ENCODE measurements at places on chromosomes 12 and 14.
A peak's percentile ranks its signal among the peaks of the same experiment; 100 is the strongest.

DNA sequence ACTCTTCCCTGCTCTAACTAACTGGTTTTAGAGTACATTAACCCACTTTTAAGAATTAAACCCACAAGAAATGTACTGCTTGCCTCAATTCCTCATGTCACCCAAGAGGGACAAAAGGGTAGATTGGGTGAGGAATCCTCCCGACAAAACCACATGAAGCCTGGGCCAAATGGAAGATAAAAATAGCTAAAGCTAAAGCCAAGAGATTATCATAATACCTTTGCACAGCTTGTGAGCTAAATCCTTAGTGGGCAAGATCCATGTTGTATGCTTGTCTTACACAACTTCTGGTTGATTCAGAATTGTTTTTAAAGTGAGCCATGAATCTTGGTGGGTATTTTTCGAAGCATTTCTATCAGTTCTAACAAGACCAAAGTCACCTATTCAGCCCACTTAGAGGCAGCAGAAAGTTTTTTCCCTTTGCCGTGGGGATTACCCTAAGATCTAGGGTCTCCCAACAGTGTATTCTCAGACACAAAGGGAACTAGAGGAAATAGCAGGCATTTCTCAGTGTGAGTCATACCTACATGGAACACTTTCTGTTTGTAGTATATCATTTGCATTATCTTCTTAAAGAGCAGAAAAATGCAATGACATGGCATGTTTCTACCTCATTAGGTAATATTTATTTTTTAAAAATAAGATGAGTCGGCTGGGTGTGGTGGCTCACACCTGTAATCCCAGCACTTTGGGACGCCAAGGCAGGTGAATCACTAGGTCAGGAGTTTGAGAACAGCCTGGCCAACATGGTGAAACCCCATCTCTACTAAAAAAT is 616.6 kb downstream of the KCNH5 start:
- DNase-seq: no peak

DNA sequence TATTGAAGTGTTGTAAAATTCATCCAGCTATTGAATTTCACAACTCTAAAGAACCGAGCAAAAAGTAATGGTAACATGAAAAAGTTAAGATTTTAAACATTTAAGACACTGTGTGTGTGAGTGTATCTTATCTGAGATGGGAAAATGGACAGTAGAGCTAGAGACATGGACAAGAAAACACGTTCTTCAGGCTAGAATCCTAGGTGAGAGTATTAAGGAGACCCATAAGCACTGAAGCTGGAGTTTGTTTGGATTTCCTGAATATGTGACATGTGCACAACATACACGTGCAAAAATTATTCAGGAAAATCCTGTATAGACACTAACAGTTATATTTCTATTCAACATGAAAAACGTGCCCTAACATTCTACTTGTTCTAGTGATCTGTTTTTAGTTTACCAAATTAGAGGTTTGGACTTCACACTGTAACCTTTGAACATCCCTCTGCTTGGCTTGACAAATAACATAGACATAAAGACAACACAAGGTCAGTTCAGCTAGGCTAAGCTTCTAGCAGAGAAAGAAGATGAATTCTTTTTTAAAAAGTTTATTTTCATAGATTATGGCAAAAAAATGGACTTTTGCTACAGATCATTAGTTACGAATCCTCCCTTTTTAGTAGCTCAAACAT is 31.3 kb downstream of the LMNTD1 start:
- no peak for DNase-seq

GRCh38 chr14:93303659-93304058 is 29.2 kb downstream of the BTBD7 start:
- DNase-seq: no peak

- no peak for DNase-seq
Observed at GRCh38 chr14:73736842-73737241, 22.7 kb upstream of the PNMA1 start.

GRCh38 chr12:32155961-32156529 is 49.4 kb downstream of the BICD1 start:
- no peak for DNase-seq

DNA sequence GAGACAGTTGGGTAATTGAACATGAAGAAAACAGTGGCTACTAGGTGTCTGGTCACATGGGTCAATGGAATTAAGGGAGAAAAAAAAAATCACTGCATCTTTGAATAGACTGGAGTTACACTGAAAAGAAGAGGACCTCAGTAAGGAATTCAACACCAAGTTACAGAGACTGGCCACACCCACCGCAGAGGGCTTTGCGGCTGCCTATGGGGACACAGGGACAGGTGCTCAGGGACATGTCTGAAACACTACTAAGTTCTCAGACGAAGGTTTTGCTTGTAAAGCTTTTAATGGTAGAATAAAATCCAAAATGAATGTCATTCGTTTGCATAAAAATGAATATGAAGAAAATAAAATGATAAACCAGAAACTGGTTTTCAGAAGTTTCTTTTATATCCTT is 93.8 kb downstream of the STXBP6 start:
- no peak for DNase-seq

DNA sequence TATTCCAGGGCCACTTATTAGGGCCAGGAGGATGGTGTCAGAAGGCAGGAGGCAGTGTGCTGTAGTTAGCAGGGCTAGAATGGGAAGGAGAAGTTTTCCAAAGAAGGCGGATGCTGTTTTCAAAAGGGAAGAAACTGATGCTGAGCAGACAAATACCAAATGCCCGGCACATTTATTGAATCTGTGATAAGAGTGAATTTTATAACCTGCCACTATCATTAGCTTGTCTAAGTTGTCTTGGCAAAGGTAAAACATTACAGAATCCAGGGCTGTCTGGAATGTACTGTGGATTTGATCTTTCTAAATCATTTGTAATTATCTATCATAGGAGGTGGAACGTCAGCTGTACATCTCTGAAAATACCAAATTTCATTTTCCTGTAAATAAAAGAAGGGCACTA is 40.8 kb downstream of the NDUFA12 start:
- no peak for DNase-seq

DNA sequence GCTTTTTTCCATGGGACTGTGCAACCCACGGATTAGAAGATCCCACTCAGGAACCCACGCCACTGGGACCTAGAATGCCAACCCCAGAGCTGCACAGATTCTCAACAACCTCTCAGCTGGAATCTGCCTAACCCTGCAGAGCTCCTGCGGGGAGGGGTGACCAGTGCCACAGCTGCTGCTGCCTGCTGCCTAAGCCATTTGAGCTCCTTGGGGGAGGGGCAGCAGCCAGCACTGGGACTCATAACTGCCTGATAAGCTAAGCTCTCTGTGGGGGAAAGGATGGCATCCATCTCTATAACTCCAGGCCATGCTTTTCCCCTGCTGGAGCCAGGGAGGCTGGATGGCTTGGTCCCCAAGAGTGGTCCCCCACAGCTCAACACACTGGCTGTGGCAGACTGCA is 182.8 kb downstream of the SLC5A8 start:
- DNase-seq: no peak

DNA sequence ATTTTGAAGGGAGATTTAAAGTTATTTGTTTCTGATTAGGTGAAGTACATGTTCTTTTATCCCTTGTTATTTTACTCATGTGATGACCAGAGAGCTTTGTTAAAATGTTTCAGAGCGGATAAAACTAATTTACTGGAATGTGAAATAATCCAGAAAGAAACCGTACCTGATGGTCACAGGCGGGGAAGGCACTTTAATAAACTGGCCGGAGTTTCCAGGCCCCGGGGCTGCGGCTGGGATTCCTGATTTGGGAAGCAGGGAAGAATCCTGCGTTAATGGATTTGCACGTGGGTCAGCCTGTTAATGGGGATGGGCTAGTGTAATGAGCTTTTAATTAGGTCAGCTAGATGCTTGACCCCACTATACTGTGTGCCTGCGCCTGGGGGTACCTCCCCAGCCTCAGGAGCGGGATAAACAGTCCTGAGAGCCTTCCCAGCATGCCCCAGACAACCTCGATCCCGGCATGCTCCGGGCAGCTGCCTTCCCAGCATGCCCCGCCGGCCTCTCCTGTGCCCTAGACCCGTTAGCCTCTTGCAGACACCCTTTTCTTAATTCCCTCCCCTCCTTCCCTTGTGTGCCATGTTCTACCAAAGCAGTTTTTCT is 208.6 kb upstream of the CDKN3 start:
- DNase-seq: no peak

- no peak for DNase-seq
Observed at GRCh38 chr14:76812093-76812421, 625 bp downstream of the ANGEL1 start.

GRCh38 chr14:59830338-59830734 is 40.2 kb downstream of the RTN1 start:
- DNase-seq: no peak

GRCh38 chr12:46775796-46776195 is 50.0 kb downstream of the SLC38A4 start:
- no peak for DNase-seq

DNA sequence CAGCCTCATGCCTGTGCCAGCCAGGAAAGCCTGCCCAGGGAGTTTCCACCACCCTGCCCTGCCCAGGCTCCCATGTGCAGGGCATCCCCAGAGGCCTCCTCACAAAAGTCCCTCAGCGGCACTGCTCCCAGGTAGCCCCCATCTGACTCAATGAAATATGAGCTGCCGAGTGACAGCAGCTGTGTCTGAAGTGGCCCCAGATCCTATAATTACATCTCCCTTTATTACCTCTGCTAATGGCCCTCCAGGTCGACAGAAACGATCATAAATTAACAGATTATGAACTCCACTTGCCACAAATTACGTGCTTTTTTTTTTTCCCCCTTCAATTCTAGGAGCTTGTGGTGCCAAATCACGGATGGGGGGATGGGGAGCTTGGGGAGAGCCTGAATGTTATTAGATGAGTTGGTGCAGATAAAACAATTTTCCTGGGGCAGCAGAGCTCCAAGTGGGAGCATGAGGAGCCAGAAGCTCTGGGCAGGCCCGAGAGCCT is 110.4 kb downstream of the ESRRB start:
- DNase-seq: no peak

DNA sequence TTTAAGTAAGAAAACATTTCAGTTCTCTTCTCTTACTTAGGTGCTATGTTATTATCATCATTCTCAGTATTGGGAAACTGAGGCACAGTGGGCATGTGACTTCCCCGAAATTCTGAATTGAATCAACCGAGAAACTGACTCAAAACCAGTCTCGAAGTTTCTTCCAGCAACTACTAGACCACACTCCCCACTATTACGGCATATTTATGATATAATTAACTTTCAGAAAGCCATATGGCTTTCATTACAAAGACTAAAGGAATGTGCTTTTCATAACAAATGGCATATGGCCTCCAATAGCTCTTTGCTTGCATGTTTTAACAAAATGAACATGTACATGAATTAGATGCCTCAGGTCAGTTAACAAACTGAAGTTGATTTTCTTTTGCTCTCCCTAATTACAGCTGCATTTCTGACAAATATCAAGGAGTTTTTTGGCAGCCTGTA is 182.9 kb upstream of the SLC38A2 start:
- no peak for DNase-seq

DNA sequence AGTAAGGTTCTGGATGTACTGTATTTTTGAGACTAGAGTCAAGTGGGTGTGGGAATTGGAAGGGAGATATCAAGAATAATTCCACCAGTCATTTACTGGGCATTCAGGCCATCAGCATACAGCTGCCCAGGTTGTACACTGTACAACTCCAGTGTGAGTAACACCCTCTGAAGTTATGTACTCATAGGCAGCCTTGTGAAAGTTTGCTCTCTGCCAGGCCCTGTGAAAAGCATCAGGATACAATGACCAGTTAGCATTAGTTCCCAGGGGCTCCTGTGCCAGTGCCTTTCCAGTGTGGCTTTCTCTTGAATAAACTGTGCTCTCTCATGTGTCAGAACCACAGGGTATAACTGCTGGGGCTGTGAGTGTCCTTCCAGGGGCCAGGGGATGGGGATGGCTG is 89.7 kb downstream of the LGMN start:
- DNase-seq: no peak

GRCh38 chr12:103353913-103354312 is 141.9 kb downstream of the C12orf42 start:
- DNase-seq: no peak

DNA sequence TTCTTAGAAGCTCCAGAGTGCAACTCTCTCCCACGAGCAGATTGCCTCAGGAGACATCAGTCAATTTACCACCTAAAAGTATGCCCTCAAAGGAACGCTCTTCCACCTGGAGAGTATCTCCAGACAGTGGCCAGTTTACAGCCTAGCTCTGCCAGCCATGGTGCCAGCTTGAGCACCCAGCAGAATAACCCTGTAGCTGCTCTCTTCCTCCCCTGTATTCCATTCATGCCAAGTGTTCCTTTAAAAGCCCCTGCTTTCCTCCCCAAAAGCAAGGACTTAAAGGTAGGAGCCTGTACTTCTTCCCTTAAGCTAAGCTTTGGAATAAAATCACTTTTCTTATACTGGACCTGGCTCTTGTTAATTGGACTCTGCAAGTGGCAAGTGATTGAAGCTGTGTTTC is 245.4 kb upstream of the TMEM132C start:
- no peak for DNase-seq

GRCh38 chr12:116980083-116980482 is 69.3 kb downstream of the FBXW8 start:
- no peak for DNase-seq

GRCh38 chr12:64669270-64669842 is 59.1 kb downstream of the RASSF3 start:
- no peak for DNase-seq

- peak; percentile 49 for DNase-seq
Observed at GRCh38 chr12:15522574-15523187, 200.4 kb downstream of the PTPRO start.

DNA sequence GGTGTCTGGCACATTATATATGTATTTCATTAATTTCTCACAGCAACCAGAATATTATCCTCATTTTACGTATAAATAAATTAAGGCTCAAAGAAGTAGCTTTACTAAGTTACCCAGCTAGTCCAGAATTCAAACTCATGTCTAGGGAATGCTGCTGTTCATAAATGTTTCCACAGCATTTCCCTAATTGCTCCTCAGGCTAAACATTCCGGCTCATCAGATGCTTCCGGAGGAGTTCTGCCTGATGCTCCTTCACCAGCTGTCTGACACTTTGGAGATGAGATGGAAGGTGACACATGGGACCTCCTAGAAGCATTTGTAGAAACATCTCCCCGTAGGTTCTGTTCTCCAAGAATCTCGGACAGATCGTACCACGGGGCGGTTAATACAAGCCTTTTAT is 12.1 kb downstream of the KRT85 start:
- DNase-seq: no peak

GRCh38 chr14:31084385-31084784 is 58.2 kb upstream of the STRN3 start:
- DNase-seq: no peak
